ENCODE measurements at places on chromosomes 16 and 17.

DNA sequence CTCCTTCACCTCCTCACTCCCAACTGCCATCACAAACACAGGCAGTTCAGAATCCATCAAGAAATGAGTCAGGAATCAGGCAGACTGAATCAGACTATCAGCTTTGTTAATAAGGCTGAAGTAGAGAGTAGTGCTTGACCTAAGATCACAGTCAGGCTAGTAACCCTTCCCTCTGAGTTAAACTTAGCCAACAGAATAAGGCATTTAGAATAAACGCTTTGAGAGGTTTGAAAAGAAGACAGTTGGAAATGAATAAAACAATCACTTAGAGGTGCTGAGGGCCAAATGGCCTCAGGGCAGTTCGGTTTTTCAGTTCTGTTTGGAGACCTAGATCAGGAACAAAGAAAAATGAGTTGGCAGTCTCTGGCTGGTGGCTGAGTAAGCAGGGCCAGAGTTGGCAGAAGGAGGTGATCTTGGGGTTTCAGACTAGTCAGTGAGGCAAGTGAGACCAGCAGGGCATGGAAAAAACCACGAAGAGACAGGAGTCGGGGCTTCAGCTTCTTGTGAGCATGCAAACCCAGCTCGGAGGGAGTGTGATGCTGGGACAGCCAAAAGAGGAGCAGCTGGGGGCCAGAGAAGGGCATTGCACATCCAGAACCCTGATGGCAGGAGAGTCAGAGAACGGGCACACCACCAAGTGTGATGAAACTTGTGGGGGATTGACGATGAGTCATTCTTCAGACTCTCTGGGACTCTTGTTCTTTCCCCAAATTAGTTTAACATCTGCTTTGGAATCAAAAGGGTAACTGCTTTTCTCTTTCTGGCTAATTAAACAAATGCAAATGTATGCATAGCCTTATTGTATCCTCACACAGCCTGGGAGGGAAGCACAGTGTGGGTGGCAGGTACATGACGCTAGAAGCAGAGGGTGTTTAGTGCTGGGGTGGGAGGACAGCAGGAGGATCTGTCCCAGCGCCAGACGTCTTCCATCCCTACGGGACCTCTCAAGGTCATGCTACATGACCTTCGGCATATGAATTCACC, 54.8 kb downstream of the SPECC1 start:
- H3K27me3 ChIP-seq = no peaks in the 10 kb centered on the region
- no peaks in the 10 kb centered on the region for H3K36me3 ChIP-seq
- no peaks in the 10 kb centered on the region for H3K4me1 ChIP-seq
- no peak for DNase-seq
- no peak overlapping the region for H3K27ac ChIP-seq

DNA sequence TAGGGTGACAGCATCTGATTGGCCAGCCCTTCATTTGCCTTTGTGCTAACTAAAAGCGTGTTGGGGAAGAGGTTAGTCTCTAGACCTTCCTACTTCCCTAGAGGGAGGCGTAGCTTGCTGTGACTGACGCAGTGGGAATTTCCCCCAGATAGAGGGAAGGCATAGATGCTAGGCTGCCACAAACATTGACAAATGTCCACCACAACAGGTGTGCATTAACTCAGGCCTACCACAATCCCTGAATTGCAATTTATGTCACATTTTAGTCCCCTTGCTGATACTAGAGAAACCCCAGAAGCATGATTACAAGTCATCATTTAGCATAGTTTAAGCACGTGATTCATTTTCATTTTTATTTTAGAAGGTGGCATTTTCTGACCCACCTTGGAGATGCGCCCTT, 76.3 kb upstream of the WSB1 start:
- no peak overlapping the region for H3K4me3 ChIP-seq
- H3K4me1 ChIP-seq = no peaks in the 10 kb centered on the region
- H3K27ac ChIP-seq = no peak overlapping the region
- DNase-seq = no peak

DNA sequence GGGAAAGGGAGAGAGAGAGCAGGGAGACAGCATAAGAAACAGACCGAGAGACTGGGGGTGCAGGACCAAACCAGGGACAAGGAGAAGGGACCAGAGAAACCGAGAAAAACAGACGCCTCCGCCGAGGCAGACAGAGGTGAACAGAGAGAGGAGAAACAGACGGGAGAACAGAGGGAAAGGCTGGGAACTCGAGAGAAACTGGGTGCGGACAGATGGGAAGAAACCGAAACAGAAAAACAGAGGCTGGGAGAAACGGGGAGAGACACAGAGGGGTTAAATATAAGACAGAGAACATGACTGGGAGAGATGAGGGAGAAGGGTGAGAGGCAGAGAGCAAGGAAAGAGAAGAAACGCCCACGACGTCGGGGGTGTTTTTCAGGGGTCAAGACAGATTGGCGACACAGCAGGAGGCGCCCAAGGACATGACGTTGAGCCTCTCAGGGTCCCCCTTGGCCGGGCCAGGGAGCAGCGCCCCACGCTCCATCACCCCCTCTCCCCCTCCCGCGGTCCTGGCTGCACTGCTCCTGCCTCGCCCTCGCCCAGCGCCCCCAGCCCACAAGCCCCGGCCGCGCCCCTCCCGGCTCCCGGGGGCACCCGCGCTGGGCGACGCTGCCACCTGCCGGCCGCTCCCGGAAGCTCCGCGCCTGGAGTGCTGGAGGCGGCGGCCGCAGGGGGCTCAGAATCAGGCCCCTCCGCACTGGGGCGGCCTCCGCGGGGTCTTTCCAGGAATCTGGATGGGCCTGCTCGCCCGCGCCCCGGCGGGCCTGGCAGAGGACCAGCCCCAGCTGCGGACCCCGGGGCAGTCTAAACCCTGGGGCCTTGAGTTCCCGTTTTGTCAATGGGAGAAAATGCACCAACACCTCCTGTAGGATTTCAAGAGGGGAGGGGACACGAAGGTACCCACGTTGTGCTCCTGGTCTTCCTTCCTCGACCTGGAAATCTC, 1.3 kb upstream of the TMEM92 start:
- H3K4me1 ChIP-seq = peaks cover 16% of the 10 kb centered on the region
- H3K27ac ChIP-seq = no peak overlapping the region
- no peaks in the 10 kb centered on the region for H3K27me3 ChIP-seq
- no peak overlapping the region for H3K4me3 ChIP-seq
- DNase-seq = peak; percentile 62

DNA sequence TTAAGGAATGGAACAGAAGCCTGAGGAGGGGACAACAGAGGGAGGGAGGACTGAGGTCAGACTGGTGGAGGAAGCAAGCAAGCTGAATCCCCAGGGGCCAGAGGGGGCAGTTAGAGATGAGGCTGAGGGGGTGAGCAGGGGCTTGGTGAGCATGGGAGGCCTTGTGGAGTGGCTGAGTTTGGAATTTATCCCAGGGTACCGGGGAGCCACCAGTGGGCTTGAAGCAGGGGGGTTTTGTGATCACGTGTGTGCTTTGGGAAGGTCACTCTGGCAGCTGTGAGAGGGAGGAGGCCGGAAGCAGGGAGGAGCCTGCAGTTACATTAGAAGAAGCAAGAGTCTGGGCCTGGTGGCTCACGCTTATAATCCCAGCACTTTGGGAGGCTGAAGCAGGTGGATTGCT, 9.8 kb upstream of the CTCF start:
- DNase-seq = no peak
- H3K4me3 ChIP-seq = no peak overlapping the region
- H3K27me3 ChIP-seq = no peaks in the 10 kb centered on the region
- no peak overlapping the region for H3K27ac ChIP-seq
- no peaks in the 10 kb centered on the region for H3K36me3 ChIP-seq

DNA sequence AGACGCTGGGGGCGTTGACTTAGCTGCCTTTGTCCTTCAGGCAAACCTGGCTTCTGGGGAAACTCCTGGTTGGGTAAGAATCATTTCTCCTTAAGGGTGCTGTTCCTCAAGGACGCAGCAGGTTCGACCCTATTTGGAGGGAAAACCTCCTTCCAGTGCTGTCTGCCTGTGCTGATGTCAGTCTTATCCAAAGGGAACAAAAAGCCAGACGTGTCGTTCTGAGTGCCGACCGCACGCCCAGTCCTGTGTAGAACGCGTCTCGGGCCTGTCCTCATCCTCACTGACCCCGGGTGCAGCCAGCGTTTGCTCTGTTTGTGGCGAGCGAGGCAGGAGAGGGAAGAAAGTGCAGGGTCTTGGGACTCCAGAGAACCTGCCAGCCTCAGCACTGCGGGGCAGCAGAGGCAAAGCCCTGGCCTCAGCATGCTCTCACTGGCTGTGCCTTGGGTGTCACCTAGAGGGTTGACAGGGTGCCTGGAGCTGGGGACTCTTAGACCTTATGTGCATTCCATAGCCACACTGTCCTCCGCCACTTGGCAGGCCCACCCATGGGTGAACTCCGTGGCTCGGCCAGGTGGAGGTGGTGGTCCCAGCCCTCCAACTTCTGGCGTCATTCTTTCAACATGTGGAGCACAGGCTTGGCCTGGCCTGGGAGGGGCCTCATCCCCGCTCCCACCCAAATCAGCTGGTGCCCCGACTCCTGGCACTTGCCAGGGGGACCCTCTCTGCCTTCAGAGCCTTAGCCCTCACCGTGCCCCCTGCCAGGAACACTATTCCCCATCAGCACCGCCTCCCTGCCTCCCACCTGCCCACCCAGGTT, 6.0 kb downstream of the SNN start:
- H3K4me3 ChIP-seq = no peak overlapping the region
- peaks cover 11% of the 10 kb centered on the region for H3K36me3 ChIP-seq
- H3K27ac ChIP-seq = no peak overlapping the region
- no peaks in the 10 kb centered on the region for H3K4me1 ChIP-seq
- no peaks in the 10 kb centered on the region for H3K27me3 ChIP-seq

DNA sequence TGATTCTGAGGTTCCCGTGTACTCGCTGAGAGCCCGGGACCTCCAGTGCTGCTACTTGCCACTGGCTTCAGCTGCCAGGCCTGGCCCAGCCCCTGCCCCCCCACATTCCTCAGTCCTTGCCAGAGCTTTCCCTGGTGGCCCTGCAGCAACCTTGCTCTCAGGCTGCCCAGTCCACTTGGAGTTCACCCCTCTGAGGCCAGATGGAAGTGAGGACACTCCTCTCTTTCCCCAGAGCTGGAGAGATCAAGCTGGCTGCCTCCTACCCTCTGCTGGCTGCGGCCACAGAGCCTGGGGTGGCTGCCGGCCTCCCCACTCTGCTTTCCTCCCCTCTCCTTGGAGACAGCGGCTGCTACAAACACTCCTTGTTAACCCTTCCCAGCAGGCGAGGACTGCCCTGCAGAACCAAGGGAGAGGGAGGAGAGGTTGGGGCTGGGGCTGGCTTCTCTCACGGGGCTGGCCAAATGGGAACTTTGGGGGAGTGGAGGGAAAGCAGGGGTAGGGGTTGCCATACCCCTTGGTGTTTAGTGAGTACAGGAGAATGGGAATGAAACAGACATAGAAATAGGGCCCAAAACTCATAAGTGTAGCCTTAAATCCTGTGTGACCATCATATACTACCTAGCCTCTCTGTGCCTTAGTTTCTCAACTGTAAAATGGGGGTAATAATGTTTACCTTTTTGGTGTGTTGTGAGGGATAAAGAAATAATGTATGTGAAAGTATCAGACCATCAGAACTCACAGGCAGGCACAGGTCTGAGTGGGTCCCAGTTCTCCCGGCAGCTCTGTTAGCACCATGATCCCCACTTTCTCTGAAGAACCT, at the start of gene GAS2L2:
Gene GAS2L2, minus strand, starts transcription at position 295 of the 820 bp plus-strand sequence. CDS start 389 bp downstream, outside the sequence.
- no peak for DNase-seq
- no peak within 1 kb of the TSS for H3K4me3 ChIP-seq
- no peaks in the 10 kb centered on the region for H3K36me3 ChIP-seq
- no peaks in the 10 kb centered on the region for H3K4me1 ChIP-seq

- DNase-seq = no peak
- no peaks in the 10 kb centered on the region for H3K27me3 ChIP-seq
- peaks cover 6% of the 10 kb centered on the region for H3K4me1 ChIP-seq
- H3K27ac ChIP-seq = no peak overlapping the region
- no peaks in the 10 kb centered on the region for H3K36me3 ChIP-seq
Measured at GRCh38 chr17:78343543-78344201, 16.2 kb downstream of the SOCS3 start.
